Activated CD8-positive, alpha-beta T cell treated with anti-CD3 and anti-CD28 coated beads for 36 hours (primary cell): ENCODE measurements at places on chromosomes 3 and 15.

- peak; percentile 30 for DNase-seq
These were observed 4.6 kb downstream of the SNUPN start for GRCh38 chr15:75620841-75621391.

DNA sequence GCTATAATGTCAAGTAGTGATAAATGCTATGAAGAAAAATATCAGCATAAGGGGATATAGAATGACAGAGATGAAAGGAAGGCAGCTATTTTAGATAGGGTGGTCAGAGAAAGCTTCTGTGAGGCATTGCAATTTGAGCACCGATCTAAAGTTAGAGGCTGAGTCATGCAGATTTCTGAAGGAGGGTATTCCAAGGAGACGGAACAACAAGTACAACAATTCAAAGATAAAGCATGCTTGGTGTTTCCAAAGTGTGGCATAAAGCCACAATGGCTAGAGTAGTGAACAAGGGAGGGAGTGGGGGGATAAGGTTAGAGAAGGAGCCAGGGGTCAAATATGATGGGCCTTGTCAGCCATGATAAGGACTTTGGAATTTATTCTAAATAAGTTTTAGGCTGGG, 71.9 kb downstream of the PFN2 start:
- DNase-seq: no peak

DNA sequence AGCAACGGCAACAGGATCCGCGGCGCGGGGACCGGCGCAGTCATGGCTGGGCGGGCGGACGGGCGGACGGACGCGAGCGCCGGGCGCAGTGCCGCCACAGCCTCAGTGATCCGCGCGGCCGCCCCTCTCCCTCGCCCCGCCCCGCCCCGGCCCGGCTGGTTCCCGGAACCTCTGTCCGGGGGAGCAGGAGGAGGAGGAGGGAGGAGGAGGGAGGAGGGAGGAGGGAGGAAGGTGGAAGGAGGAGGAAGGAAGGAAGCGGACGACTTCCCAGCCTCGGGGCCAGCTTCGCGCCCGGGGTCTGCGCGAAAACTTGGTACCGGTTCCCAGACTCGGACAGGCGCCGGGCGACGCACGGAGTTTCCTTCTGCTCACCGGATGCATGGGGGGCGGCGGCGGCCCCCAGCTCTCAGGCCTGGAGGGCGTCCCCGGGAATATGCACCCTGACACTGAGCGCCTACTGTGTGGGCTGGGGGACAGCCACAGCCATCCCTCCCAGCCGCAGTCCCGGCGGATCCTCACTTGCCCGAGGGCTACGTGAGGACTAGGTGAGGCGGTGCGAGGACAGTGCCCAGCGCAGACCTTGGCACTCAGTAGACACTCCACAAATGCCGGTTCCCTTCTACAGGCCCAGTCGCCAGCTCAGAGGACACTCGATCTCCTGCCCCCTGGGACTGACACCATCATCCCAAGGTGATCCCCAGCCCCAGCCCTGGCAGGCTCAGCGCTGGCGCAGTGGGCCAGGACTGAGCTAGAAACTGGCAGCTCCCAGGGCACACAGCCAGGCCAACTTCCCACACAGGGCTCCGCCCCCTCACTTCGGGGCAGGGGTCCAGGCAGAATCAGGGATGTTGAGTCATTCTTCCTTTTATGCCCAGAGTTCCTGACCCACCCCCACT, at the start of gene SHISA5:
Gene SHISA5 (minus strand): TSS at position 124 of the 896 bp plus-strand sequence. CDS start 80 bp downstream, at position 44.
- DNase-seq: peak; percentile 64

DNA sequence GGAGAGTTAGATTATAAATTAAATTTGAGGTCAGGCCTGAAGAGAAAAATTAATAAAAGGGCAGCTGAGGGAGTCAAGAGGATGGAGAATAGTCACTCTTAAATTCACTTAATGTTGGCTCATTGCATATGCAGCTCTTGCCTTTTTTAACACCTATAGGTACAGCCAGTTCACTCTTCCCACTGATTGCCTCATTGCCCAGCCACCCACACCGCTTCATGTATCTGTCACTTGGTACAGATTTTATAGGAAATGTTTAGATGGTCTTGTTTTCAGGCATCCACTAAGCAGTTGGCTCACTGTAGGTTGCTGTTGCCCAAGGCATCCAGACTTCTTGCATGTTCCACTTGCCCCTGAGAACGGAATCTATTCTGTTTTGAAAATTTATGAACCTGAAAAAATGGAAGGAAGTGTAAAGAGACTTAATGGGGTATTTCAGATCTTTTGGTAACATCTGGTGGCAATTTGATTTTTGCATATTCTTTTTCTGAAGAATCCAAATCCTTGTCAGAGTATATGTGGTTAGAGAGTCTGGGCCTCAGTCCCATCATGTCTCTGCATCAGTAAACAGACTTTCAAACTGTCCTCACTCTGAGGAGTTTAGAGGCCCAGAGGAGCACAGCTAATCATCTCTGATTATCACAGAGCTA, 151.9 kb downstream of the RBPMS2 start:
- peak; percentile 75 for DNase-seq

DNA sequence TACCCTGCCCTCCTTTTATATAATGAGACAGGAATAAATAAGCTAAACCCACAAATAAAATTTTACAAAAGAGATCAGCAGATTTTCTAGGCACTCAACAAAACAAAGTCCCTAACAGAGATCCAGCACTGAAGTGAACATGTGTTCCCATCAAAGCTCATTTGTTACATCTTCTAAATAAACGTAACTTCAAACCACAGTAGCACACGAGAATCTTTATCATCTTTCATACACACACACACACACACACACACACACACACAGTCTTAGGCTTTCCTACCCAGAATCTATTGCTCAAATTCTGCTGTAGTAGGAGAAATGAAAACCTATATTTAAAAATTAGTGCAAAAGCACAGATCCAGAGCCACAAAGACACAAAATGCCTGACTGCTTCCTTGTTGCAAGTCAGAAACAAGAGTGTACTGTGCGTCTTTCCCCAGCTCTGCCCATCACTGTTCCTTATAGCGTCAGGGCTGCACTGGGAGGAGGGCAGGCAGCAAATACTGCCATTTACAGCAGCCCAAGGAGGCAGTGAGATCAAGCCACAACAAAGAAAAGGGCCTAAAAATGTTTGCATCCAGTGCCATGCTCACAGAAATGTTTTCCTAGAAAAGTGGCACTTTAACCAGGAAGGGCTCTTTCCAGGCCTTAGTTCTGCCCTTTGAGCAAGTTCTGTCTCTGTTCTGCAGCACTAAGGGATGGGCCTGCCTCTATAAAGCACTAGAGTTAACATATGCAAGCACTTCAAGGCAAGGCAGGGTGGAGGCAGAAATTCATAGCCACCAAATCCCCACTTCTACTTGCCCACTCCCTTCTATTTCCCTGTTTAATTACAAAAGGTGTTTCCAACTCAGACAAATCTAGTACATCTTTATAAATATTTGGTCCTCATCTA, 6.0 kb downstream of the IP6K1 start:
- no peak for DNase-seq

GRCh38 chr15:59160880-59161593, 45.6 kb upstream of the LDHAL6B start:
- peak; percentile 52 for DNase-seq

GRCh38 chr3:194470615-194471014, 16.2 kb downstream of the ATP13A3 start:
- DNase-seq: no peak

GRCh38 chr3:45442679-45443253, 54.4 kb downstream of the LARS2 start:
- DNase-seq: no peak

GRCh38 chr3:101377209-101377608, 56.8 kb upstream of the IMPG2 start:
- no peak for DNase-seq

DNA sequence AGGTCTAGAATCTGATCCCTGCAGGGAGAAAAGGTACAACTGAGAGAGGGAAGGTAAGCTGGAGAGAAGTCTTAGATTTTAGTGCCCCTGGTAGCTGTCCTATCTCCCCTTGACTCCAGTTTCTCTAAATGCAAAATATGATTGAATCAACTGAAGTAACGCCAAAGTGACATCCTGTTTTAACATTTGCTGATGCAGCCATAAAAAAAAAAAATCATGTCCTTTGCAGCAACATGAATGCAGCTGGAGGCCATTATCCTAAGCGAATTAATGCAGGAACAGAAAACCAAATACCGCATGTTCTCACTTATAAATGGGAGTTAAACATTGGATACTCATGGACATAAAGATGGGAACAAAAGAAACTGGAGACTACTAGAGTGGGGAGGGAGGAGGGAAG, 42.4 kb upstream of the LCTL start:
- DNase-seq: no peak

DNA sequence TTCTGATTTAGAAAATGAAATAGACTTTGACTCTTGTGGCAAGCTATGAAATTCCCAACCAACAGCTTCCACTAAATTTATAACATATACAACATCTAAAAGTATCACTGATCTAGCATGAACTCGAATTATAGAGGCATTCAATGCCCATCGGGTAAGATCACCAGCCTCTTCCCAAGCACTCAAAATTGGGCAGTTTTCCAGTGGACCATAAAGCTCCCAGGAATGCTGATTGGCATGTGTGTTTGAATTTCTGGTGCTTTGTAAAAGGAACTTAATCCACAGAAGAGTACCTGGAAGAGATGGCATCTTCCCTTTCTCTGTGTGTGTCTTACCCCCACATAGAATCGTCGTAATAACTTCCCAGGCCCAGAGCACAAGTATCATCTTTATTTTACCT, 10.0 kb downstream of the LRTM1 start:
- no peak for DNase-seq

DNA sequence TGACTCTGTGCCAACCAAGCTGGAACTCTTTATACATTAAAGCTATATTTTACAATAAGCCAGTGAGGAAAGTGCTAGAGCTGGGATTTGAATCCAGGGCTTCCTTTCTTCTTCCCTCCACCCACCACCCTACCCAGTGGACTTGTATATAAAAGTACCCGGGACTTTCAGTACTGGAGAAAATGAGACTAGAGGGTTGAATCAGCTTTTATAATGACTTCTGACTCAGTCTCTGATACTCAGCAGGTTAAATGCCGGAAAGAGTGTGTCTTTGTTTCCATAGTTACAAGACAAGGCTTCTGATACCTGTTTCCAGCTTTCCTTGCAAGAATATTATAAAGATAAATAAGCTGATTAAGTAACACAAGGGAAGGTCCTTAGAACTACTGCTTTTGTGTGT, 80.9 kb downstream of the FRMD4B start:
- peak; percentile 27 for DNase-seq
